ENCODE measurements at places on chromosomes 12 and 14.

DNA sequence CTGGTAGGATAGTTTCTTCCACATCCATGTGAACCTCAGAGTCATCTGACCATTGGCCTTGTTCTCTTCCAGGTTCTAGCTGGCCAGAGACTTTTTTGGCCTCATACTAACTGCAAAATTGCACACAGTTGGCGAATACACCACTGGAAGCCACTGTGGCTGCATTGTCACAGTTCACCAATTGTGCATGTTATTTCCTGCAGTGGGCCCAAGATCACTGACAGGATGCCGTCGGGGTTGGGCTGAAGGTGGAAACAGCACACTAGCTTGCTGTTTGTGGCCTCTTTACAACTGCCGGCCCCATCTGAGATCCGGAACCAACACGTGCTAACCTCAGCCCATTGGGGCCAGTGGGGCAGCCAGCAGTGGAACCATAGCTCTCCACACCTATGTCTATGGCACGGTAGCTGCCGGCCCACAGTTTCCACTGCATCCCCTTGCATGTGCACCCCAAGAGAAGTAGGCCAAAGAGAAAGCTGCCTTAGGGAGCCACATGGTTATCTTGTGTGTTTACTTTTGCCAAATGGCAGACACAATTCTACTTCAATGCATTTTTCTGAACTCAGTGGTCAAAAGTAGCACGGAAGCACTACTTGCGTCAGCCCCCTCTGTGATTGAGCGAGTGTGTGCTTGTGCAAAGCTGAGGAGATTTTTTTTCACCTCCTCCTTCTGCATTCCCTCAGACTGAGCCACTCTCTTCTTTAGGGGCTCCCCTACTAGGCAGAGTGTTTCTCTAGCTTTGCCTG, 464.0 kb downstream of the RAD51B start:
- DNase-seq = no peak

DNA sequence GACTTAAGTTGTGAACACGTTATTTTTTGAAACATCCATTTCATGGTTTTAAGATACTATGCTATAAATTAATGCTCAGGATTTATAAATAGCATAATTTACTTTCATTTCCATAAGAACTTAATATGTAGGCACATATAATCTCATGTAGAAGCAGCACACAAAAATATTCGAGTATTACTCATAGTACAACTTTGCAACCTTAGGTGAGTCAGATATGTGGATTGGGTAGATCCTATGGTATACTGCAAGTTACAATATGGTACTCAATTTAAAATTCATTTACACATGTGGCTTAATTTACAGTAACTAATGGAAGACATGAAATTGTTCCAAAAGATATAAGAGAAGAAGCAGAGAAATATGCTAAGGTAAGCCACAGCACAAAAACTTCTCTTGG, 26.0 kb downstream of the PSMA3 start:
- DNase-seq = no peak

- DNase-seq = no peak
Observed at GRCh38 chr12:47307680-47308399, 228.1 kb upstream of the AMIGO2 start.

- no peak for DNase-seq
Observed at GRCh38 chr14:62654641-62655040, 390.6 kb downstream of the KCNH5 start.

GRCh38 chr14:62691647-62692489, 353.4 kb downstream of the KCNH5 start:
- DNase-seq = no peak

GRCh38 chr12:80140005-80140404, 40.7 kb downstream of the OTOGL start:
- no peak for DNase-seq
